ENCODE measurements at places on chromosomes 6 and 20. TPM values are rescaled to one million over a fixed set of nuclear protein-coding genes. Genes with fewer than 3 reads are reported as not detected.

DNA sequence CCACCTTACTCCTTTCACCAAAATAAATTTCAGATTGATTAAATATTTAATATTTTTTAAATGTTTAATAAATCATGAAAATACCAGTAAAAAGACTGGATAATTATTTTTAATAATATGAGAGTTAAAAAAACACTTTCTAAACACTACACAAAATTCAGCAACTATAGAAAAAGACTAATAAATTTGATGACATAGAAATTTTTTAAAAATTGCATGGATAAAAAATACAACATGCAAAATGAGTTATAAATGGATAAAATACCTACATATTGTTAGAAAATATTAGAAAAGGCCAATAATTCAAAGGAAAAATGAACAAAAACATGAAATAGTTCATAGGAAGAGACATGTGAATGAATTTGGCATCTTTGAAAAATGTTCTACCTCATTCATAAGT lies 101.0 kb upstream of the EDN1 start:
- no peak for DNase-seq

Gene CENPW
- total RNA-seq: 1.6 TPM

DNA sequence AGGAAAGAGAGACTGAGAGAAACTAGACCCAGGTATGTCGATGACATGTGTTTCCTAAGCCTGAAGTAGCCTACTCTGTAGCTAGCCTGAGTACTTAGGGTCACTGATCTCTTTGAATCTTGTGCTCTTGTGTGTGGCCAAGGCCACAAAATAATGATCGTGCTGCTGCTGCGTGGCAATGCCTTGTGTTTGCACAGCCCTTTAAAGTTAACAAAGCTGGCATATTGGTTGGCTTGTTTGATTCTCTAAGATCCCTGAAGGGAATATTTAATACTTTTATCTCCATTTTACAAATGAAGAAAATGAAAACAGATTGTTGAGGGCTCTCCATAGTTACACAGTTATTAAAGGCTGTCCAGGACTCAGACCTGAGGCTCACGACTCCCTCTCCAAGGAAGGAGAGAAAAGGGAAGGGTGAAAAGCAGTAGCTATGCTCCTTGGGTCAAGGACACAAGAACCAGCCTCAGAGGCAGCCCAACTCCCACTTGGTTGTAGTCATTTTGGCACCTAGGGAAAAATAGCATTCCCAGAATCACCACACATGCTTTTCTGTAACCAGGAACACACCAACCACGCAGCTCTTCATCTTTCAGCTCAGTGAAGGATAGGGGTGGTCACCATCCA lies 130.7 kb downstream of the LRFN2 start:
- DNase-seq: no peak

Gene SCGN
- total RNA-seq: 2.2 TPM

Gene PMEPA1
- 5.2 TPM for total RNA-seq

- no peak for DNase-seq
Observed at GRCh38 chr20:35641743-35642142, 23.0 kb downstream of the CPNE1 start.

Data from left lobe of liver (tissue), 2 donors.